ENCODE measurements at places on chromosomes 1 and 21.
A peak's percentile ranks its signal among the peaks of the same experiment; 100 is the strongest.

DNA sequence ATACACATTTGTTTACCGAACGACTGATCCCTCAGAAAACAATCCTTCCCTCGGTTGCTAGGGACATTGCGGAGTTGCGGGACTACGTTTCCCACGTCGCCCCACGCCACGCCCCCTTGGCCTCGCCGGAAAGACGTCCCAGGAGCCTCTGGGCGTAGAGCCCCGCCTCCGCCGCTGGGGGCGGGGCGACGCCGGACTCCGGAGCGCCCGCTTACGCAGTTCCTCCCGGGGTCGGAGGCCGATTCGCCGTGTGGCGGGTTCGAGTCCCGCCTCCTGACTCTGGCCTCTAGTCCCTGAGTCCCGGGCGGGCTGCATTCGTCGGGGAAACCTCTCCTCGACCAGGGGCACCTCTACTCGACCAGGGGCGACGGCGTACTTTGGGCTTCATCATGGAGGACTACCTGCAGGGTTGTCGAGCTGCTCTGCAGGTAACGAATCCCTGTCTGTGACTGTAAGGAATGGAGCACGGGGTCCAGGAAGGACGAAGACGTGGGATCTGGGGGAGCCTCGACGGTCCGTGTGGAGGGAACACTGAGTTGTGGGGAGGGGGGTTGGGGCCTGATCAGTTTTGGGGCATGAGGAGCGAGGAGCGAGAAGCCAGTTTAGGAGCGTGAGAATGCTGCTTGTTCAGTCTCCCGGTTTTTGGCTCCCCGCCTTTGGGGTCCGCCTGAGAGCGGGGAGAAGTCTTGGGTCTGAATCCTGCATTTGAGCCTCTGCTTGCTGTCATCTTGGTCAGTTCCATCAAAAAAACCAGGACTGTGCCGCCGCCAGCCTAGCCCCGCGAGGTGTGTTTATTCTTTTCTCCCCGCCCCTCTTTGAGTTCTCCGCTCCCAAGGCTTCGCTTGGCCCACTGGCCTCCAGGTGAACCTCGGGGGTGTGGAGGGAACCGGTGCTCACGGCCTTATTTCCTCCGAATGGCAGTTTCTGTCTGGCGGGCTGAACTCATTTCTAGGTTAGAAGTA is at the start of gene PRUNE1:
Gene PRUNE1, plus strand, starts transcription at position 206 of the 962 bp plus-strand sequence. Its CDS starts 184 bp downstream, at position 390.
- DNase-seq = peak; percentile 94

GRCh38 chr1:41333146-41333784 is 28.0 kb upstream of the FOXO6 start:
- DNase-seq = peak; percentile 8

GRCh38 chr21:42411891-42412635 is 8.4 kb downstream of the UBASH3A start:
- no peak for DNase-seq

GRCh38 chr1:19678493-19678892 is 13.8 kb downstream of the HTR6 start:
- DNase-seq = no peak

DNA sequence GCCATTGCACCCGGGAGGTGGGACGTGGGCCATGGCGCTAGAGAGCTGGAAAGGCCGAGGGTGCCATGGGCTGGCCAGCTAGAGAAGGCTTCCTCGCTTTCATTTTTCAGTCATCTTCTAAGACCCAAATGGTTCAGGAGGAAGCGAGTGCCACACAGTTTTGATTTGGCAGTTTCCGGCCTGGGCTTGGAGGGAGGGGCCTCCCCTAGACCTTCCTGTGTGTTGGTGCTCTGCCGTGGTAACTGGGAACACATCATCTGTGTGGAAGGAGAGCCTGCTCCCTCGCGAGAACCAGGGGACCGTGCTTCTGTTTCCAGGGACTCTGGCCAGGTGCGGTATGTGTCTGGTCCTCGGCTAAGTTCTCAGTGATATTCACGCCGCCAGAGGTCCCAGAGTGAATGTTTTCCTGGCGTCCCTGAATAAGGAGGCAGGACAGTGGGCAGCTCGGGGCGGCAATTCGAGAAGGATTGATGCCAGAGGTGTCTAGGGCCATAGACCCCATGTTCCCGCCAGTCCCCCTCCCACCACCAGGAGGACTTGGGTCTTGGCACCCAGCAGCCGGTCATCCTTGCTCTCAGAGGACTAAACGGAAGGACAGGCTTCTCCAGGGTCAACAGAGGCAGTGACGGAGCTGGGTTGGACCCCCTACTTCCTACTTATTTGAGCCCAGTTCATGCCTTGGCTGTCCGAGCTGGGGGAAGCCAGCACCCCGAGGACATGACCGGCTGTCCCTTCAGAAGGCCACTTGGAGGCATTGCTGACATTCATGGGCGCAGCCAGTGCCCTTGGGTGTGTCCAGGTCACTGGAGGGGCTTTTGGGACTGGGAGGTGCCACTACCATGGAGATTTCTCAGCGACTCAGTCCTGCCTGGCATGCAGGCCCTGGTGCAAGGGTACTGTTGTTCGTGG is 2.7 kb upstream of the NPHP4 start:
- no peak for DNase-seq

GRCh38 chr1:48750109-48750508 is 26.6 kb downstream of the BEND5 start:
- DNase-seq = peak; percentile 67

GRCh38 chr1:86258101-86258500 is 101.5 kb upstream of the COL24A1 start:
- no peak for DNase-seq

DNA sequence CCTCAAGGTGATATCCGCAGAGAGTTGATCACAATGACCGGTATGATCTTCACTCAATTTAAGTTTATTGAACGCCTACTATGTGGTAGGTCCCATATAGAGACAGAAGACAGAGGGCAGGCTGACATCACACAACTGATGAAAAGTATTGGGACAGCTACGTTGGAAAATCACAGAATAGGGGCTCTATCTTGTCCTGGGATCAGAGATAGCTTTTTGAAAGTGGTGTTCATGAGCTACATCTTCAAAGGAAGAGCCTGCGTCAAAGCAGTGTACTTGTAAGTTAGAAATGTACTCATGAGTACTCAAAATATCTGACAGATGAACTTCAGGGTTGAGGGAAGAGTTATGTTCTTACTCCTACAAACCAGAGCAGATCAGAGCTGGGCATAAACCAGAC is 54.4 kb downstream of the GADD45A start:
- no peak for DNase-seq

DNA sequence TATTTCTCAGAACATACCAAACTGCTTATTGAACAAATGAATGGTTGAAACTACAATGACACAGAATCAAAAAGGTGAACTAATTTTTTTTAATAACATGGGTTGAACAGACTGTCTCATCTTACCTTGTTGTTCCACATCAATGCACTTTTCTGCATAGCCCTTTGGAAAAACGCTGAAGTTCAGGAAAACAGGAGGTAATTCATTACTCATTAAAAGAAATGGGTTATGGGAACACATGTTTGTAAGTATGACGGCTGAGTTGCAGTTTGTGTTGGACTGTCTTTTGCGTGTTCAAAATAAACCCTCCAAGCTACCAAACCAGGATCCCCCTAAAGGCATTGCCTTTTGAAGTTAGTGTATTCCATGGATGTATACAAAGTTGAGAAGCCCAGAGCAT is 514.9 kb upstream of the PKN2 start:
- no peak for DNase-seq

- peak; percentile 50 for DNase-seq
Observed at GRCh38 chr1:202144402-202145067, at the start of gene ARL8A. ARL8A (minus strand) TSS chr1:202144737; CDS start chr1:202144572, 165 bp downstream.

DNA sequence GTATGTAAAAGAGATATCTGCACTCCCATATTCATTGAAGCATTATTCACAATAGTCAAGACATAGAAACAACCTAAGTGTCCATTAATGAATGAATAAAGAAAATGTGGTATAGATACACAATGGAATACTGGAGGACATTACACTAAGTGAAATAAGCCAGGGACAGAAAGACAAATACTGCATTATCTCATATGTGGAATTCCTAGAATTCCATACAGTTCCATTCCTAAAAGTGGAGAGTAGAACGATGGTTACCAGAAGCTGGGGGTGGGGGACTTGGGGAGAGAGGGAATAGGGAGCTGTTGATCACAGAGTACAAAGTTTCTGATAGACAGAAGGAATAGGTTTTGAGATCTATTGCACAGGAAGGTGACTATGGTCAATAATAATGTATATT is 7.4 kb downstream of the TMED5 start:
- DNase-seq = no peak

DNA sequence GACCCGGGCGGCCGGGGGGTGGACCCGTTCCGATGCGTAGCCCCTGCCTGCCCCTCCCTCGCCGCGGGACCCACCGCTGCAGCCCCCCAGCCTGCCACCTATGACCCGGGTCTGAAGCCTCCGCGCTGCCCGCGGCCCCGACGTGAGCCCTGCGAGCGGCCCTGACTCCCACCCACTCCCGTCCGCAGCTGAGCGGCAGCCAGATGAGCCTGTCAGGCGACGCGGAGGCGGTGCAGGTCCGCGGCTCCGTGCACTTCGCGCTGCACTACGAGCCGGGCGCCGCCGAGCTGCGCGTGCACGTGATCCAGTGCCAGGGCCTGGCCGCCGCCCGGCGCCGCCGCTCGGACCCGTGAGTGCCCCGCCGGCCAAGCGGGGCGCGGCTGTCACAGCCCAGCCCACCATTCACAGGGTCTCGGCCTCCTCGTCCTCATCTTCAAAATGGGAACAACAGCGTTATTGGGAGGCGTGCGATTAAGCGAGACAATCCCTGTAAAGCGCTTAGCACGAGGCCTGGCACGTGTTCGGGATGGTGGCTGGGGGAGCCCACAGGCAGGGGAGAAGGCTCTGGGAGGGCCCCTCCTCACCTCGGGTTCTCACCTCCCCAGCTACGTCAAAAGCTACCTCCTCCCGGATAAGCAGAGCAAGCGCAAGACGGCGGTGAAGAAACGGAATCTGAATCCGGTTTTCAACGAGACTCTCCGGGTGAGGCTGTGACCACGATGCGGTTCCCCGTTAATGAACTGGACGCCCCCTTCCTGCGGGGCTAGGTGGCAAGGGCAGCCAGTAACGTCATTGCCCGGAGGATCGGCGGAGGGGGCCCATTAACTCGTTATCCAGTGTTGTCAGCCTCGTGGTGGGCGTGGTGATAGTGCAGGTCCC is 8.2 kb downstream of the SYTL1 start:
- no peak for DNase-seq

GRCh38 chr1:38527373-38527966 is 332.1 kb downstream of the RRAGC start:
- DNase-seq = peak; percentile 56

- DNase-seq = no peak
Observed at GRCh38 chr1:245500546-245500945, 345.8 kb downstream of the KIF26B start.

DNA sequence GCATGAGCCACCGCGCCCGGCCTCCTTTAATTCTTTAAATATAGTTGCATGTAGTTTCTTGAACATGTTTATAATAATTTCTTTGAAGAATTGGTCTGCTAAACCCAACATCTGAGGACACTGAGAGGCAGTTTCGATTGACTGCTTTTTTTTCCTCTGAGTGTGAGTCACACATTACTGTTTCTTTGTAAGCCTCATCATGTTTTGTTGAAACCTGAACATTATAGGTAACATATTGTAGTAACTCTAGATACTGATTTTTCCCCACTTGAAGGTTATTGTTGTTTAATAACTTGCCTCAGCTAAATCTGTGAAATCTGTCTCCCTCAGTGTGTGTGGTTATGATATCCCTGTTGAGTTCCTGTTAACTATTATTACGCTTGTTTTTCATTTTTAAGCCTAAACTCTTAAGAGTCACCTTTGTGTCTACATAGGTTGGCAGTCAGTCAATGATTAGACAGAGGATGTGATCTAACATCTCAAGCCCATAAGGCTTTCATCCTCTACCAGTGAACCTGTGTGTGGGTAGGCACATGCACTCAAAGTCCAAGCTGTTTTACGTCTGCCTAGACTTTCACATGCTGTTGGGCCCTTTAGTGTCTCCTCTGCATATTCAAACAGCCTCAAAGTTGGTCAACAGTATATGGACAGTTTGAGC is 155.5 kb downstream of the KCNH1 start:
- no peak for DNase-seq

GRCh38 chr1:247386687-247387086 is 29.3 kb upstream of the NLRP3 start:
- DNase-seq = no peak

DNA sequence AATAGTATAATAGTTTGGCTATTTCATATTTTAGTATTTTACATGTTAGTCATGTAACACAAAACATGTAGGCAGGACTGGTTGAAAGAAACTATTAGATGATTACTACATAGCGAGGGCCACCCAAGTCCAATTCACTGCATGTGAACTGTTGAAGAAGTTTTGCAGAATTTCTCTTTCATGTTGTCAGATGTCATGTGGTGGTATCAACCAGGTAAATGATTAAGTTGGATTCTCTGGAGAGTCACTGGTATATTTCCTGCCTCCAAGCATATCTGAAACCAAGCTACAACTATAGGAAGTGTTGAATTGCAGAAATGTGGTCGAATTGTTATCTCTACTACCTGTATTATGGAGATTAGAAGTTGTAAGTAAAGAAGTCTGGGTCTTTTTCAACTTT is 137.8 kb upstream of the DPYD start:
- no peak for DNase-seq

- no peak for DNase-seq
Observed at GRCh38 chr1:55968661-55969060, 610.7 kb downstream of the PLPP3 start.

DNA sequence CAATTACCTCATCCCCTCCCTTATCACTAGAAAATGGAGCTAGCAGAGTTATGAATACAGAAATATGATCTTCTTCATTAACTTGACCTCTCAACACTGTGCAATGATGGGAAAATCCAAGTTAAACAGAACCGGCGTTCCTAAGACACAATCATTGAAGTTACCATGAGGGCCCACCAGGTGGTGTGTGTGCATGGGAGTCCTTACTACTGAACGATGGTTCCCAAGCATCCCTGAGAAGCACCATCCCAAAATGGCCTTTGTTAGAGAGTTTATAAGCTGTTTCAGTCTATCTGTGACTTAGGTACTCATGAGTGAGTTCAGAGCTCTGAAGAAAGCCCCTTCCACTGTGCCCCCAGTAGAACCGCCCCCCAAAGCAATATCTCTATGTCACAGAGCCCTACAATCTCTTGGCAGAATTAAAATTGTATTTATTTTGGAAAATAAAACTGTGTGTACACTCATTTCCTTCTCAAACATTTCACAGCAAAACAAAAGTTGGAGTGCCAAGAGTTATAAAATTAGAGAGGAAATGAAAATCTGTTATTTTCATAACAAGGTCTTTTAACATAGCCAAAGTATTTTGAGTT is 56.8 kb downstream of the PLD5 start:
- peak; percentile 11 for DNase-seq

GRCh38 chr21:25963181-25963580 is 207.4 kb downstream of the APP start:
- no peak for DNase-seq
